Right cardiac atrium (tissue), 5 donors: ENCODE measurements at places on chromosomes 6 and 20. TPM values are rescaled to one million over a fixed set of nuclear protein-coding genes. Genes with fewer than 3 reads are reported as not detected.

Gene EMILIN3
- 4.3 TPM for polyA plus RNA-seq

Gene ETV7
- 0.18 TPM for polyA plus RNA-seq

Gene QRSL1
- 10.4 TPM for polyA plus RNA-seq

Gene CAPN11
- polyA plus RNA-seq = 0.27 TPM

Gene DNAH8
- polyA plus RNA-seq = not detected

Gene MBOAT1
- polyA plus RNA-seq = 3.0 TPM

GRCh38 chr6:104095661-104096416 lies 763.9 kb downstream of the HACE1 start:
- no peak for DNase-seq

GRCh38 chr6:107806691-107807090 lies 17.4 kb downstream of the SCML4 start:
- DNase-seq = no peak

GRCh38 chr6:128432394-128432793 lies 88.0 kb downstream of the PTPRK start:
- DNase-seq = no peak

GRCh38 chr6:141301779-141302178 lies 830.9 kb upstream of the GJE1 start:
- no peak for DNase-seq

GRCh38 chr6:7543789-7544424 lies 2.4 kb downstream of the DSP start:
- DNase-seq = no peak

DNA sequence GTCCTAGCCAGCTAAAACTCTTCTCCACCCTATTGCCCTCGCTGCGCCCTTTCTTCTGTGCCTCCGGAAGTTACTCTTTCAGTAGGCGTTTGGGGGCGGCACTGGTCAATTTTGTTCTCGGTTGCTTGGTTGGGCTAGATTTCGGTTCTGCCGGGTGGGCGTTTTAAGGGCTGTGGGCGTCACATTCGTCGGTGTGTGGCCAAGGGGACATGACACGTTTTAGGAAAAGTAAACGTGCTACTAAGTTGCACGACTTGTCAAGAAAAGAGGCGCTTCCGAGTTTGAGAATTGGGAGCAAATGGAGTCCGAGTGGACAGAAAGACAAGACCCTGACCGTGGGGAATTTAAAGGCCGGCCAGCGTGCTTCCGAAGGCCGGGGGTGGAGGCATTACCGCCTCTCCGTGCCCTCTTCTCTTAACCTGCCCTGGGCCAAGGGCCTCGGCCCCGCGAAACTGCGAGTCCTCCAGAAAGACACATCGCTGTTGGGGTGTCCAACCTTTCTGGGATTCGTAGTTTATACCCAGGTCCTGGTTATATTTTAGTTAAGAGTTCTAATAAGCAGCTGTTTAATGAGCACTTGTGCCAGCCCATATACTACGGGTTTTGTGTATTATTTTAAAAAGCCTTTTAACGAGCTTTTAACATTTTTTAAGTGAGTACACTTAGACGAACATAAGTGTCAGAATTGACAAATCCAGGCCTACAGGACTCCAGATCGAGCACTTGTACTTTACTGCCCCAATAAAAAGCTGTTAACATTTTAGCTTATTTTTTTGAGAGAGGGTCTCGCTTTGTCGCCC lies 664 bp upstream of the BAG6 start:
- peak; percentile 91 for DNase-seq

DNA sequence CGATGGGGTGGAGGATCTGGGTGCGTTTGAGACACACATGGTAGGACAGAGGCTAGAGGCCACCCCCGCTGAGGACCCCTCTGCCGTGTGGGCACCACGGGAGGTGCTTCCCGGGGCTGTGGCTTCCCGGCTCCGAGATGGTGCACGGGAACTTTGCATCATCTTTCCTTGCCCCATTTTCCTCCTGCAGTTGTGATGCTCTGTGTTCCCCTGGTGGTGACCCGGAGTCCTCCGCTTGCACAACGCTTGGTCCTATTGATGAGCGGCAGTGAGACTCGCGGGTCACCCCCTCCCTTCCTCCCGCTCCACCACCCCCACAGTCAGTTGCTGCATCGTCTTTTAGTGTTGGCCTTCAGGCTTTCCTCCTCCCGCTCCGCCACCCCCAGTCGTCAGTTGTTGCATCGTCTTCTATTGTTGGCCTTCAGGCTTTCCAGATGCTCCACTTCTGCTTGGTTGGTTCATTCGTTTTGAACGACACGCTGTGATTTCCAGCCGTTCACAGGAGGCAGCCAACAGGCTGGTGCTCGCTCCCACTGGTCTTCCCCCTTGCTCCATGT lies 37.3 kb downstream of the PYGB start:
- peak; percentile 47 for DNase-seq

GRCh38 chr6:89140347-89141156 lies 5.3 kb upstream of the PM20D2 start:
- DNase-seq = no peak

GRCh38 chr6:110873981-110874879 lies at the start of gene AMD1:
TSS of gene AMD1 (plus strand) at chr6:110874785. CDS start at chr6:110875106, 321 bp downstream.
- peak; percentile 99 for DNase-seq

DNA sequence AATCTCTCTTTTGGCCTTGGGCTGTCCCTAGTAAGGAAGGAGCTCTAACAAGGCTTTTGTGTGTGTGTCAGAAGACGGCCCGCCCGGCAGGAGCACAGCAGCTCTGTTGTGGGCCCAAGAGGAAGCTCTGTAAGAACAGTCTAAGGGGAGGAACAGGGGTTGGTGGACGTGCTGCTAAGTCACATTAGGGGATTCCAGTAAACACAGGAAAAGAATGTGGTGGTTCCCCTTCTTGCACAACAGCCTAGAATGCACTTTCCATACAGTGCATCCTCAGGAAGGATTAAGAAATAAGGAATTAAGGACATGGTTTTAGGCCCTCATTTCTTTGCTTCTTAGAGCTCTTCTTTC lies 114.5 kb downstream of the RNF144B start:
- DNase-seq = peak; percentile 73
